ENCODE measurements at places on chromosomes 4 and X. TPM values are rescaled to one million over a fixed set of nuclear protein-coding genes. Genes with fewer than 3 reads are reported as not detected.

GRCh38 chr4:151488968-151489367 lies 80.0 kb downstream of the FHIP1A start:
- no peak for DNase-seq

- peak; percentile 44 for DNase-seq
Measured at GRCh38 chrX:12950851-12951594, 23.9 kb upstream of the TMSB4X start.

DNA sequence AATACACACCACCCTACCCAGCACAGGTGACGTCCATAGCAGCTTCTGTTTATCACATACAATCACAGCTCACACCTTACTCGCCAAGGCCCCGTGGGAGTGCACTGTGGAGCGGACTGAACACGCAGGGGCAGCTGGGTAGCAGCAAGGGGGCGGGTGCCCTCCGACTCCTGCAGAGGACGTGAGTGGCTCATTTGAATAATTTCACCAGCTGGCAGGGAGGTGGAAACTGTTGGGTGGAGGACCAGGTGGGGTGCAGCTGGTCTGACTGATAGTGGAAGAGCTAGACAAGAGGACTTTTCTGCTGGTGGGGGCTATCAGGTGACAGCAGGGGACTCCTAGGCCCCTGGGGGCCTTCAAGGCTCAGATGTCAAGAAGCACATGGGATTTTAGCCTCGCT lies 16.3 kb downstream of the MAN2B2 start:
- no peak for DNase-seq

DNA sequence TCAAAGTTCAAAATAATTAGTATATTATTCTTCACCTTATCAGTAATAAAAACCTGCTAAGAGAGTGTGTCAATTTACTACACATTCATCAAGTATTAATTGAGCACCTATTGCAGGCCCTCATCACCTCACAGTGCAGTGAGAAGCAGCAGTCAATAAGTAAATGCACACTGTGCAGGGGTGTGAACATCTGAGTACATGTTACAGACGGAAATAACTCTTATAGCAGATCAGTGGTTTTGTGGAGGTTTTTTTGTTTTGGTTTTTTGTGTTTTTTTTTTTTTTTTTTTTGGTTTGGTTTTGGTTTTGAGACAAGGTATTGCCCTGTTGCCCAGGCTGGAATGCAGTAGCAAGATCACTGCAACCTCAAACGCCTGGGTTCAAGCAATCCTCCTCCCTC lies 20.3 kb downstream of the KLF3 start:
- no peak for DNase-seq

The LGI2 gene
- total RNA-seq: 0.53 TPM

DNA sequence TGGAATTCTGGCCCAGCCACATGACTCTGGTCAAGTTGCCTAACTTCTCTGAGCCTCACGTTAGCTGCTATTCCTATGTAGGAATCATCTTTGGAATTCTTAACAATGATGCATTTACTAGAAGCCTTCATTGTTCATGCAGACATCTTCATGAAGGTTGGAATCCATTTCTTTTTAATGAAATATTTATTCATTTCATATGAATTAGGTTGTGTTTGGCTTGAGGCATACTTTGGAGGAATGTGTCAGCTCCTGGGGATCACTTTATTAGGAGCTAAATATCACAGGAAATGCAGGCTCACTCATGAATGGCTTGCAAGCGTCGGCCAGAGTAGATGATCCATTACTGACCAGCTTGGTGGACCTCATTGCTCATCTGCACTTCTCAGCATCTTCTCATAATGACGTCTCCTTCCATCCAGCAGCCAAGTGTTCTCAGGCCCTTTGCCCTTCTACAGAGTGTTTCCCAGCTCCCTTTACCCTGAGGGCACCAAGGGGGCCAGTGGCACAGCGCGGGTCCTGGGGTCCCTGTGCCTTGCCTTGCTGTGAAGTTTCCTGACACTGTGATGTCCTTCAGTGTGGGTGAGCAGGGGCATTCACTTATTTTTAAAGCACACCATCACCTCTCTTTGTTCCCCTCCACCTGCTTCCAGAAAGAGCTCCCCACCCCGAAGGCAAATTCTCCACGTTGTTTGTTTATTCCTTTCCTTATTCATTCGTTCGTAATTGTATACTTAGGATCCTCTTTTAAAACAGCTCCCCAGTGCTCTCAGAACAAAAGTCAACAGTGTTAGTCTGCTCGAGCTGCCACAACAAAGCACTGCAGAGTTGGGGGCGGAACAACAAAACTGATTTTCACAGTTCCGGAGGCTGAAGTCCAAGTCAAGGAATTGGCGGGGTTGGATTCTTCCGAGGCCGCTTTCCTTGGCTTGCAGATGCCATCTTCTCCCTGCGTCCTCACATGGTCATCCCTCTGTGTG lies 106.8 kb downstream of the STK32B start:
- no peak for DNase-seq

The CXCL8 gene
- total RNA-seq: 1.8 TPM

- DNase-seq: no peak
Measured at GRCh38 chr4:72997409-72997808, 72.1 kb downstream of the COX18 start.

DNA sequence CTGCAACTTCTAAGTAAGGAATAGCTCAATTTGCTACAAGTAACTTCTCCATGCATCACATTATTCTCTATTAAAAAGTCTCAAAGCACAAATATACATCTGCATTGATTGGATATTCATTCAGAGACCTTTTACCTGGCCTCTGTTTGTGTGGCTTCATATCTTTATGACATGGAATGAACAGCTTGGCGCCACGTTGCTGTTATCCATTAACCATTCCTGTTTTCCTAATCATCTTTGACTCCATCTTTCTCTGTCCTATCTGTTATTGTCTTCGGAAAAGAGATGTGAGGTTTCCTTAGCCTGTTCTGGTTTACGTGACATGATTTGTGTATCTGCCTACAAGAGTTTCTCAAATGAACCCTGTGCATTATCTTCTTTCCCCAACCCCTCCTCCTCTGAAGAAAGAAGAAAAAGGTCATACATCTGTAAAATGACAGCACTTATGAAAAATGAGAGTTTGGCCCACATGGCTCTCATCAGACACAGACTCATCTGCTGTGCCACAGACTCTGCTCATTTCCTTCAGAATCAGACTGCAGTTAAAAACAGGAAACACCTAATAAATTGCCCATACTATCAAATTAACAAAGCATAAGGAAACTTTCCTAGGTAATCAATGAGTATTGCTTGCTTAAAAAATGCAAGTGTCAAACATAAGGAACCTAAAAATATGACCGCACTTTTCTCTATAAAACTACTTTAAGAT lies 347.6 kb upstream of the FAM241A start:
- peak; percentile 7 for DNase-seq

- DNase-seq: no peak
Measured at GRCh38 chr4:162117051-162117450, 46.7 kb downstream of the FSTL5 start.

GRCh38 chr4:152864361-152864760 lies 71.8 kb upstream of the FHDC1 start:
- DNase-seq: no peak

- DNase-seq: no peak
Measured at GRCh38 chr4:149370785-149371420, 444.7 kb downstream of the IQCM start.

GRCh38 chr4:64584981-64585557 lies 175.8 kb upstream of the TECRL start:
- DNase-seq: no peak

DNA sequence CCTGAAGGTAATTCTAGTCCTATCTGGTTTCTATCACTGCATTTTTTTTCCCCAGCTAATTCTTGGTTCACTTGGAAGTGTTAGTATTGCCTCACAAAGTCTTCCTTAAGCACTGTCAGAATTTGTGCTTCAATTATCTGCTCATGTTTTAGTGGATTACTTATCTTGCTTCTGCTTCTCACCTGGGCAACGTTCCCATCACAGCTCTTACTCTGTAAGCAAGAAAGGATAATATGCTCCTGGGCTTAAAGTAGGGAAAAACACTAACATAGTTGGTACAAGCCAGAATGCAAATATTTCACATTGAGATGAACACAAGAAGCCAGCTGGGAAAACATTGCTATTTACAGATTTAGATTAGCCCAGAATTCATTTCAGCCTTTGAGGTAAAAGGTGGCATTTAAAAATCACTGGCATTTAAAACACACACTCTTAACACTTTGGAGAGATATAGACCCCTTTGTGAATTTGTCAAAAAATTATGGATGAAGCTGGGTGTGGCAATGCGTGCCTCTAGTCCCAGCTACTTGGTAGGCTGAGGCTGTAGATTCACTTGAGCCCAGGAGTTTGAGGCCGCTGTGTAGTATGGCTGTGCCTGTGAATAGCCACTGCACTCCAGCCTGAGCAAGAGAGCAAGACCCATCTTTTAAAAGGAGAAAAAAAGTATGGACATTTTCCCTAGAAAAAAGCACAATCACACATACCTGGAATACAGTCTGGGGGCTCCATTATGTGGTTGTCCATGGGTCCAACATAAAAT lies 6.6 kb upstream of the PTPN13 start:
- DNase-seq: no peak

The SPP1 gene
- 7.6 TPM for total RNA-seq

DNA sequence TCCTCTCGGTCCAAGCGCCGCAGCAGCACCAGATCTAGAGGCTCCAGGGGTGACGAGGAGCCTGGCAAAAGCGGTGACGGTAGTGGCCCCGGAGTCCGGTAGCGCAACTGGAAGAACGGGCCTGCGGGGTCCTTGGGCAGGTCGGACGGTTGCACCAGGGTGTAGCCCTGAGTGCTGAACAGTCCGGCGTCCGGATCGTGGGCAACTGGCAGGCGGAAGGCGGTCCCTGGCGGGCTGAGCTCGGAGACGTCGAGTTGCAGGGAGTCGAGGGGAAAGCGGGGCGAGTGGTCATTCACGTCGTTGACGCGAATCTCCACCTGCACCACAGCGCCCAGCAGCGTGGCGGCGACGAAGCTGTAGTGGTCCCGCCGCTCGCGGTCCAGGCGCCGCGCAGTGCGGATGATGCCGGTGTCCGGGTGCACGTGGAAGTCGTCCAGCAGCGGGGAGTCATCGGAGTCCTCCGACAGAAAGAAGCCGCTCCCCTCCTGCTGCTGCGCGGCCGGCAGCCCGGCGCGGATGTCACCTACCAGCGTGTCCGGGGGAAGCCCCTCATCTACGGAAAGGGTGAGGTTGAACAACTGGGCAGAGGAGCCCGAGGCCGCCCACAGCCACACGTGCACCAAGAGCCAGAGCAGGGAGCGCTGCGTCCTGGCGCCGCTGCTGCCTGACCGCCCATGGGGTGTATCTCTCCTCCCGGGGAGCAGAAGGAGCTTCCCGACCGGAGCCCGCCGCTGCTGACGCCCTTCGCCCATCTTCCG lies 837 bp downstream of the DCHS2 start:
- peak; percentile 15 for DNase-seq

- DNase-seq: no peak
Measured at GRCh38 chr4:150562751-150563150, 19.2 kb upstream of the MAB21L2 start.

The OTUD5 gene
- 37.2 TPM for total RNA-seq

DNA sequence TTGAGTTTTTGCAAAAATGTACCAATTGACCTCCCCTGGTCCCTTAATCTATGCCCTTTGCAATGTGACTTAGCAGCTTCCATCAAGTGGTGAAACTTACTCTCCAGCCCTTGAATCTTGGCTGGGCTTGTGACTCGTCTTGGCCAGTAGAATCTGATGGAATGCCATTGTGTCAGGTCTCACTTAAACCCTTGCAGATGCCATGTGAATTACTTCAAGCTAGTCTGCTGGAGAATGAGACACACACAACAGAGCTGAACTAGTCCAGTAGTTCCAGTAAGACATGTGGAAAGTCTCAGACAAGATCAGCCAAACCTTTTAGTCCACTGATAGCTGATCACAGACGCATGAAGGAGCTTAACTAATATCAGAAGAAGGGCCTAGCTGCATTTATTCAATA lies 567.8 kb upstream of the CPEB2 start:
- DNase-seq: no peak

DNA sequence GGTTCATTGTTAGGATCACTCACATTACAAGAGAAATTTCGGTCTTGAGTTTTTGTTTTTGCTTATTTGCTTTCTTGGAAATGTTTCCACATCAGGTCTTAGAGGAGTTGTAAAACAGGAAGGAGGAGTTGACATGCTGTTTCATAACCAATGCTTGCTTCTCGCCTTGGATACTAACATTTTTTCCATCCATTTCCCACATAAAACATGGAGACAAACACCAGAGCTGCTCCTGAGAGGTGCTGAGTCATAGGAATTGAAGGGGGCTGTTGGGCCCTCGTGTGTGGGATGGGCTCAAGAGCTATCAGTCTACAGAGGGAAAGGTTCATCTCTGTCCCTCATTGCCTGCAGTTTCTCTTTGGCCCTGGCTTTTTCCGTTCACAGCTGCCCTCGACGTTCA lies 29.9 kb downstream of the TBL1X start:
- no peak for DNase-seq

GRCh38 chr4:26050671-26051070 lies 136.7 kb downstream of the SMIM20 start:
- DNase-seq: no peak

The SFRP2 gene
- total RNA-seq: 49.3 TPM

Measured in left colon (tissue), 2 donors.